ENCODE measurements at places on chromosomes 12 and 14.

GRCh38 chr12:60144395-60144794, 548.6 kb downstream of the SLC16A7 start:
- DNase-seq: no peak

GRCh38 chr12:65432114-65432513, 153.6 kb downstream of the MSRB3 start:
- no peak for DNase-seq

DNA sequence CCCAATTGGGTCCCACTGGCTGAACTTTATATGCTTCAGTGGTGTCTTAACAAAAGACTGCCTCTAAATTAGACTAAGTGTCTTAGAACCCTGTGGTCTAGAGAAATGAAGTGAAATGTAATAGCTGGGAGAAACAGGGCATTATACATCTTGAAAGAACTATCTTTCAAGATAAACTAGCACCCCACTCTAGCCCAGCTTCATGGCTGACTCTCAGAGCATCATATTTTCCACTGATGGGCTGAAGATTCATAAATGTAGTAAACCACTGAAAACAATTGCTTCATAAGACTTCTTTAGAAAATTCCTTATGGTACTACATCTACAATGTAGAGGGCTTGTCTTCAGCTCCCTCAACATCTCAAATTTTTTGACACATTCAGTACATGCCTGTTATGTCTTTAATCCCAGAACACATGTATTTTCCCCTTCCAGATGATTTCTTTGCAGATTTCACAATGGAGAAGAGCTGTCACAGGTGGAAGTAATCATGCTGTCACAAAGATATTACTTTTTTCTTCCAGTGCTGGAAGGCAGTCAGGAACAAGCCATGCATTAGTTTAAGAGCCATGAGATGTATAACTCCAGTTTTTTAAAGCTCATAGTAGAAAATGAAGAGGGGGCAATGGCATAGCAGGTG, 48.5 kb downstream of the IFNG-AS1 start:
- DNase-seq: no peak

DNA sequence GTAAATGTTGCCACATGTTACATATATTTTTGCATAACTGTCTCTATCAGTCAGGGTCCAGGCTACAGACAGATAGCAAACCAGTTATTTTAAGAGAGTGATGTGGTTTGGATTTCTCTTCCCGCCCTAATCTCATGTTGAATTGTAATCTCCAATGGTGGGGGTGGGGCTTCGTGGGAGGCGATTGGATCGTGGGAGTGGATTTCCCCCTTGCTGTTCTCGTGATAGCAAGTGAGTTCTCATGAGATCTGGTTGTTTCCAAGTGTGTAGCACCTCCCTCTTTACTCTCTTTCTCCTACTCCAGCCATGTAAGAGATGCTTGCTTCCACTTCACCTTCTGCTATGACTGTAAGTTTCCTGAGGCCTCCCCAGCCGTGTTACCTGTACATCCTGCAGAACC, 704.2 kb upstream of the TBX3 start:
- DNase-seq: no peak

All from NCI-H146 (cell line).